DMS79 (cell line): ENCODE measurements at places on chromosomes 11 and 22.

DNA sequence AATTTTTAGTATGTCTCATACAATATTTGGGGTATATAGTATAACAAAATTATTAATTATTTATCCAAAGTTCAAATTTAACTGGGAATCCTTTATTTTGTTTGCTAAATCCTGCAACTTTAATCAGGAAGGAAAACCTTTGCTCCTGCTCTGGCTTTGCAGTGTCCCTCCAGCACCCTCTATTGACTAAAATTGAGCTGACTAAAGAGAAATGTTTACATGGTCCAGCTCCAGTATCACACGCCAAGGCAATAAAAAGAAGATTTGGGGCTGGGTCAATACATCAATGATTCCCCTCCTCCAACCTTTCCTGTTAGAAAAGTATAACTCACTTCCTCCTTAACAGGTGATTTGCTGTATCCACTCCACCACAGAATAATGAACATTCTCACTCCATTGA is 153.0 kb upstream of the LRRC4C start:
- DNase-seq, result no peak

- DNase-seq, result no peak
These were observed 117.6 kb downstream of the PHF21B start for GRCh38 chr22:44892243-44892642.

DNA sequence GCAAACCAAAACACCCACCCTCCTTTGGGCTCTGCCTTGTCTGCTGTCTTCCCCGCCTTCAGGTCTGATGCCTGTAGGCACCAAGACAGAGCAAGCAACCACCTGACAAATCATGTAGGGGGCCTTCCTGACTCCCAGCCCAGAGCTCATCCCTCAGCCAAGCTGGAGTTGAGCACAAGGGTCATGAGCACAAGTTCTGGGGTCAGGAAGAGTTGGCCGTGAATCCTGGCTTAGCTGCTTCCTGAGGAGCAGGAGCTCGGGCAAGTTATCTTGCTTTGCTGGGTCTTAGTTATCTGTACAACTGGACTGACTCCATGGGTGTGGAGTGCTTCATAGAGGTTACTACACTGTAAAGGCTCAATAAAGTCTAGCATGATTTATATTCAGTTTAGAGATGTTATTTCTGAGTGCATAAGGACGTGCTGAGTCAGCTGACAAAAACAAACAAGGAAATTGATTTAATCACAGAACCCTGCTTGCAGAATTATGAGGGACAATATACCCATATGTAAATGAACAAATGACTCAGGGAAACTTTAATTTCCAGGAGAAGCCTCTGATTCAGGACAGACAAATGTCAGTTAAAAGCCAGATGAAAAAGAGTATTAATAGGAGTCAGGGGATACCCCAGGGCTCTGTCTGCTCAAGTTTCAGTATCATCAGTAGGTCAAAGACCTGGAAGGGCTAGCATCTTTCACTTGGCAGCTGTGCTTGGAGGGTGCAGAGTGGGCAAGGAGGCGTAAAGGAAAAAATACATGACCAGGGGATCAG is 15.0 kb upstream of the APOA1 start:
- DNase-seq, result no peak

DNA sequence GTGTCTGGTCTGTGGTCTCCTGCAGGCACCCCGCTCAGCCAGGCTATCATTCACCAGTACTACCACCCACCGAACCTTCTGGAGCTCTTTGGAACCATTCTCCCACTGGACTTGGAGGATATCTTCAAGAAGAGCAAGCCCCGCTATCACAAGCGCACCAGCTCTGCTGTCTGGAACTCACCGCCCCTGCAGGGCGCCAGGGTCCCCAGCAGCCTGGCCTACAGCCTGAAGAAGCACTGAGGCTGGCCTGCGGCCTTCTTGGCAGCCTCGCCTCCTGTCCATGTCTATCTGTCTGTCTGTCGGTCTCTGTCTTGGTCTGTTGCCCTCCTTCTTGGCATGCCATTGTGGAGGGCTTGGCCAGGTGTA is 27.9 kb downstream of the INCENP start:
- DNase-seq, result no peak
